Activated naive CD4-positive, alpha-beta T cell (primary cell): ENCODE measurements at places on chromosomes 2 and 18.

- DNase-seq, result no peak
Measured at GRCh38 chr18:30632071-30632698, 410.4 kb downstream of the DSC3 start.

DNA sequence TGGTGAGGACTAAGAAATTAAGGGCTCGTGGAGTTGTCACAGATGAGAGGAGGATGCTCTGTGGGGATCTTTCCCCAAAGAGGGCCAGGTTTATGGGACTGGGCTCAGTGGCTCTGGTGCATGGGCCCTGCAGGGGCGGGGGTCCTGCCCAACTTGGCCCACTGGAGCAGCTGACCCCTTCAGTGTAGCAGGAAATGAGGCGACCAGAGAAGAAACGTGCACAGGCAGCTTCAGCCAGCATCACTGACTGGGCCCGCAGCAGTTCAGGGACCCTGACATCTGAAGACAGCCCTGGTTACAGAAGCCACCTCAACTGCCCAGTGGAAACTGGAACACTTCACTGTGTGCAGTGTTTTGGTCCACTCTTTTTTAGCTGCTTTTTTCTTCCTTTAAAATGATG, 72.8 kb downstream of the EMILIN2 start:
- no peak for DNase-seq

DNA sequence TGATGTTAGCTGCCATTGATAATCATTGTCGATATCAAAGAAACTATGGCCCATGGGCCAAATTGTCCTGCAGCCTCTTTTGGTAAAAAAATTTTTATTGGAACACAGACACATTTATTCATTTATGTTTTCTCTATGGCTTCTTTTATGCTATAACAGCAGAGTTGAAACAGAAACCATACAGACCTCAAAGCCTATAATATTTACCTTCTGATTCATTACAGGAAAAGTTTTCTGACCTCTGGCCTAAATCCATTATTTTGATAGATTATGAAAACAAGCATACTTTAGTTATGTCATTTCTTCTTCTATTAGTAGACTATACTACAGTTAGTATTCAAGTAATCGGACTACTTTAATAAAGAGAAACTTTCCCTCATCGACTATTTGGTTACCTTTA, 349.7 kb upstream of the GALNT5 start:
- no peak for DNase-seq

GRCh38 chr18:13163167-13163927, 55.2 kb upstream of the LDLRAD4 start:
- no peak for DNase-seq

DNA sequence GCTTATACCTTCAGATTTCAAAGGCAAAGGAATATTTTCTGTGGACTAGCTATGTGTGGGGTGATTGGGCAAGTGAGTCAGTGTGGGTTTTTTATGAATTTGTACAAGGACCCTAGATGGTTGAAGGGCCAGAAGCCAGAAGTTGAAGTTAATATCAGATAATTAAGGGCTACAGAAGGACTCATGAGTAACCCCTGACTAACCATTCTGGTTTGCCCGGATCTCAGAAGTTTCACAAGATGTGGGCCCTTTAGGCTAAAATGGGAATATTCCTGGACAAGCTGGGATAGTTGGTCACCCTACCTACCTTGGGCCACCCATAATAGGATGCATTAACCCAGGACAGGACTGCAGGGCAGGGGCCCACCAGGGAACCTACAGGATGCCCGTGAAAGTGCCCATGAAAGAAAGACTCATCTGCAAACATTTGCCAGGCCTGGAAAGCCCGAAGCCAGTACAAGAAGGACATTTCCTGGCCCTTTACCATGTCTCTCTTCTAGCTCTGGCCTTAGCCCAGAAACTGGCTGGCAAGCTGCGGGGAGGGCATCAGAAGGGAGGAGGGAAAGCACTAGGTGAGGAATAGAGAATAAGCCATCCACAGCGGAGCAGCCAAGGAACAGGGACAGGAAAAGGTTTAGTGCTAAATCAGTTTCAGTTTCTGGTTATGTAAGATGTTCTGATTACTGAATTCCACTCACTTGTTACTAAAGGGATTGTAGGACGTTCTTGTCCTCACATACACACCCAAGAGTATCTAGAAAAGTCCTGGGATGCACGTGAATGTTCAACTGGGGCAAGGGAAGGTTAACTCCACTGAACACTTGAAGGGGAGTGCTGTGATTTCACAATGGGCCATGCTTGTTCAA, 33.6 kb downstream of the GCG start:
- DNase-seq, result no peak
